Stimulated activated CD8-positive, alpha-beta memory T cell treated with anti-CD3 and anti-CD28 coated beads, Interleukin-12 subunit alpha, Interleukin-12 subunit beta, amount 100 ng/mL, for 1 hour (primary cell): ENCODE measurements at places on chromosomes 5 and 9.

DNA sequence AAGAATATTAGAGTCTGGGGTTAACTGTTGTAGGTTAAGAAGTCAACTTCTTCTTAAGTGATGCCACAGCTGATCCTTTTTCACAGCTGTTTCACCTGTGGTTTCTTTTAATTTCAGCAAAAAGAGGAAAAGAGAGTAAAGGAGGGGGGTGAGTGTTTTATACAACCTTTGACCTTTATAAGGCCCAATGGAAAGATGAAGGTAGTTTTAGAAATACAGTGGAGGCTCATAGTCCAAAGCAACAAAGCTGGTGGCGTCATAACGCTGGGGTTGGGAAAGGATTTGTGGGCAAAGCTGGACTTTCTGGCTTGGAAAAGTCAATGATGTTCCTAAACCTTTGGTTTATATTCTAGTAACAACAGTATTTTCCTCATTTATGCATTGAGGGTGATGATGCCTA is 49.5 kb downstream of the RCL1 start:
- DNase-seq: no peak

- DNase-seq: no peak
These were observed 412.7 kb downstream of the CDH10 start for GRCh38 chr5:24232041-24232440.

DNA sequence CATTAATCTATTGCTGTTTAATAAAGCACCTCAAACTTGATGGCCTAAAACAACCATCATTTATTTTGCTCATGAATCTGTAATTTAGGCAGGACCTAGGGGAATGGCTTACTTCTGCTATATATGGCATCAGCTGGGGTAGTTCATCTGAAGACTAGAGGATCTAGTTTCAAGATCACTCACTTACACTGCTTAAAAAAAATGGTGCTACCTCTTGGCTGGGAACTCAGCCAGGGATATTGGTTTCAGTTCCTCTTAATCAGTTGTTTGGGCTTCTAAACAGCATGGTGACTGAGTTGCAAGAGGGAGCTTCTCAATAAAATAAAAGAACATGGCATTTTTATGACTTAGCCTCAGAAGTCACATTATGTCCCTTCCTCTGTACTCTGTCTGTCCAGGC is 142.0 kb downstream of the FAM114A2 start:
- no peak for DNase-seq

DNA sequence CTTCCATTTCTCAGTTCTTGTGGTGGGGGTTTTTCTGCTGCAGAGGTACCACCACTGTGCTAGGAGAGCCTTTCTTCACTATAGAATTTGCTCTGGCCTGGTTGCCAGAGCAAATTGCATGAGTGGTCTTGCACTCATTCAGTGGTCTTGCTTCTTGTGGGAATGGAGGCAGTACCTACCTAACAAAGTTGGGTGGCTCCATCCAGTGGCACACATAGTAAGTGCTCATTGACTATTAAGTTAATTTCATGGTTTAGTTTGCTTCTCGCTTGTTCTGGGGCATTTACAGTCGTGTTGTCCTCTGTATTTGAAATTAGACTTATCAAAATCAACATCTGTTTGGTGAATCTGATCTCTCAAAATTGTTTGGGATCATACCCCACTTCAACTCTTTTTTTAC is 23.0 kb downstream of the SLC28A3 start:
- no peak for DNase-seq

DNA sequence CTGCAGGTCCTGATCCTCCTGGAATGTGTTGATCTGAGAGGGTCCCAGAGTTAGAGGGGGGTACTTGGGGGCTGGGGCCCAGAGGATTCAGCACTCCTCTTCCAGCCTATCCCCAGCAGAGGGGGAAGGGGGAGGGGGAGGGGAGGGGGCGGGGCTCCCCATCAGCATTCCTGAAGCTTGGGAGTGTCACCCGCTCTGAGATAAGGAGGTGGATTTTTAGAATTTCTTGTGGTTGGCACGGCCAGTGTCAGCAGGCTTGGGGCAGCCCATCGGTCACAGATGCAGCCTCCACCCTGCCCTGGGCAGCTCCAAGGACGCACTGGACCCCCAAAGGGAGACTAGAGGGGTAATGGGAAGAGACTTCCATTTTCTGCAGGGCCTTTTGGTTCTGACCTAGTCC is 5.3 kb downstream of the FGF18 start:
- DNase-seq: no peak

DNA sequence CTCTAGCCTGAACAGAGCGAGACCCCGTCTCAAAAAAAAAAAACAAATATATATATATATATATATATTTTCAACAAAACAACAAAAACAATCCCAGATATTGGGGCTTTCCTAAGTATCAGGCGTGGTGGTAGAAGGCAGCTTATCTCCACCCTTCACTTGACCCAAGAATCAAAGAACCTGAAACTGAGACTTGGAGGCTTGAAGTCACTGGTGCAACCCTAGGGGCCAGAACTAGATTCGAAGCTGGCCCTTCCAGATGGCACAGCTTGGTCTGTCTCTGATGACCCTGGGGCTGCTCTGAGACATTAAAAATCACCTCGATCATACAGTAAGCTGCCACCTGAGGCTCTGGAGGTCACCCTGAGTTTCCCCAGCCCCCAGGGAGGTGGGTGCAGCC is 1.3 kb upstream of the KCNMB1 start:
- no peak for DNase-seq

GRCh38 chr5:138936968-138937345 is 61.8 kb upstream of the LRRTM2 start:
- DNase-seq: no peak

- DNase-seq: no peak
These were observed 829.6 kb downstream of the PTPRD start for GRCh38 chr9:9783211-9783610.

DNA sequence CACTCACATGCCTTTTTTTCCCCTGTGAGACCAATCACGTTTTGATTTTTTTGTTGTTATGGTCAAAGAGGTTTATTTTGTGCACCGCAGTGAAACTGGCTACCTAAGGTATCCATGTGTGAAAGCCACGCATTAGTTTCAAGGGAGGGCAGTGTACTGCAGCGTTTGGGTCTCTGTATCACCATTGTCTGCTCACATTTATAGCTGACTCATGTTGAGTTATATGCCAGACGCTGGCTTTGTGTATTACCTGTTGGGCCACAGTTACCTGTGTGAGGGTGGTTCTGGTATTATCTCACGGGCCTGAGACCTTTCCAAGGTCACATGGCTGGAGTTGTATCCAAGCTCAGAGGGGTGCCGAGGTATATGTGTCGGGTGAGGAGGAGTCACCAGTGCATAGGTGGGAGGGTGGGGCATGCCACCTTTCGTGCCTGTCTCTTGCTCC is 75.8 kb downstream of the ARHGAP26 start:
- no peak for DNase-seq

GRCh38 chr5:156401804-156402203 is 74.8 kb downstream of the SGCD start:
- no peak for DNase-seq

GRCh38 chr5:175920231-175920811 is 47.8 kb downstream of the THOC3 start:
- DNase-seq: no peak
